ENCODE measurements at places on chromosomes 12 and 14. TPM values are rescaled to one million over a fixed set of nuclear protein-coding genes. Genes with fewer than 3 reads are reported as not detected.

The BCAT1 gene
- total RNA-seq: 9.4 TPM

The NPFF gene
- total RNA-seq: not detected

The CIDEB gene
- total RNA-seq: 10.7 TPM

The NANOG gene
- total RNA-seq: 0.22 TPM

The FOXG1 gene
- total RNA-seq: not detected

The HOXC5 gene
- not detected for total RNA-seq

The SERPINA9 gene
- total RNA-seq: not detected

The CLEC7A gene
- 2.5 TPM for total RNA-seq

The NEDD8 gene
- 135 TPM for total RNA-seq

The AGAP2 gene
- total RNA-seq: 1.5 TPM

The GLIPR1L2 gene
- not detected for total RNA-seq

The SYCP3 gene
- total RNA-seq: 0.15 TPM

The APOF gene
- total RNA-seq: not detected

The CNTN1 gene
- total RNA-seq: 0.61 TPM

The CCDC60 gene
- 1.2 TPM for total RNA-seq

The C14orf132 gene
- total RNA-seq: 6.7 TPM

The DNAJC22 gene
- total RNA-seq: 40.2 TPM

The BTG1 gene
- 182 TPM for total RNA-seq

The SLC25A47 gene
- total RNA-seq: 0.28 TPM

The TAS2R30 gene
- total RNA-seq: 2.3 TPM

The FIGNL2 gene
- total RNA-seq: 0.24 TPM

The FOXN4 gene
- total RNA-seq: not detected

The KRT8 gene
- total RNA-seq: 4,291 TPM

The CIROP gene
- total RNA-seq: not detected

The TAS2R31 gene
- total RNA-seq: 3.3 TPM

The GABARAPL1 gene
- total RNA-seq: 25.2 TPM

The SERPINA10 gene
- 0.18 TPM for total RNA-seq

The RAN gene
- total RNA-seq: 344 TPM

The FOS gene
- 877 TPM for total RNA-seq

The SRRM4 gene
- total RNA-seq: not detected

The RD3L gene
- not detected for total RNA-seq

The OR4K1 gene
- total RNA-seq: not detected

The MGP gene
- 77.0 TPM for total RNA-seq

The ITPK1 gene
- 138 TPM for total RNA-seq

The NELL2 gene
- total RNA-seq: 6.1 TPM

The CD69 gene
- 3.9 TPM for total RNA-seq

The AQP2 gene
- not detected for total RNA-seq

The TMEM132D gene
- 0.15 TPM for total RNA-seq

The KCNMB4 gene
- total RNA-seq: 1.5 TPM

All from left colon (tissue), 2 donors.